Common myeloid progenitor, CD34-positive (primary cell): ENCODE measurements at places on chromosomes 11 and 22.

GRCh38 chr11:88619656-88620385, 282.3 kb upstream of the CTSC start:
- H3K27ac ChIP-seq = no peak overlapping the region
- DNase-seq = no peak
- H3K4me3 ChIP-seq = no peak overlapping the region
- H3K27me3 ChIP-seq = peaks cover 3% of the 10 kb centered on the region
- no peaks in the 10 kb centered on the region for H3K36me3 ChIP-seq

GRCh38 chr22:47565607-47566006, 803.2 kb downstream of the TBC1D22A start:
- no peaks in the 10 kb centered on the region for H3K36me3 ChIP-seq
- no peaks in the 10 kb centered on the region for H3K4me1 ChIP-seq
- H3K27ac ChIP-seq = no peak overlapping the region
- no peaks in the 10 kb centered on the region for H3K27me3 ChIP-seq
- no peak for DNase-seq

DNA sequence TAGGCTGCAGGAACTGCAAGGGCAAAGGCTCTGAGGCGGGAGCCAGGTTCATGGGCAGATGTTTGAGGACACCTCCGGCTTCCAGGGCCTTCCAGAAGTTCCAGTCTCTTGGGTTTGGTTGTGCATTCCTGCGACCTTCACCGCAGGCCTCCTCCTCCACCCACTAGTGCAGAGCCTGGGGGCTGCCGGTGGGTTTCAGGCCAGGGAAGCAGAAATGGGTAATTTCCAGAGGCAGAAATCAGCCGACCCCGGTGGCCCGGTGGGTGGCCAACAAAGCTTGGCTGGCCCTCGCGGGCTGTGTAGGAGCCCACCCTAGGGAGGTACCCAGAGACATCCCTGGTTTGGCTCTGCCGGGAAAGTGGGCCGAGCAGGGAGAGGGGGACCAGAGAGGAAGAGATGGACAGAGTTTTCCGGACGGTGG, 417 bp upstream of the PHETA2 start:
- peaks cover 5% of the 10 kb centered on the region for H3K4me1 ChIP-seq
- DNase-seq = no peak
- H3K27me3 ChIP-seq = no peaks in the 10 kb centered on the region
- H3K4me3 ChIP-seq = no peak overlapping the region

DNA sequence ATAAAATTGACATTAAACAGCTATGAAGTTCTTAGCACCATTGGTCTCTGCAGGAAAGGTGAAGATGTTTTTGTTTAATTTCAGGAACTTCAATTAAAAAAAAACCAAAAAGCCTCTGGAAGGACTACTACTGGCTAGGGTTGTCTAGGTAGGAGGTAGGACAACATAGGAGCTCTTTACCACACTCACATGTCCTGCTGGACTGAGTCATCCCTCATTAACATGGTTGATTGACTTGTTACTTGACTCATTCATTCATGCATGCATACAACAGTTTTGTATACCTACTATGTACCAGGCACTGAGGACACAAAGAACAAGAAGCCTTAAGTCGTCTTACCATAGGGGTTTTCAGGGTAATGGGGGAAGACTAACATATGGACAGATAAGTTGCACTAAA, 216.9 kb upstream of the ARHGAP20 start:
- no peaks in the 10 kb centered on the region for H3K27me3 ChIP-seq
- no peak overlapping the region for H3K4me3 ChIP-seq
- no peak for DNase-seq
- no peak overlapping the region for H3K27ac ChIP-seq

DNA sequence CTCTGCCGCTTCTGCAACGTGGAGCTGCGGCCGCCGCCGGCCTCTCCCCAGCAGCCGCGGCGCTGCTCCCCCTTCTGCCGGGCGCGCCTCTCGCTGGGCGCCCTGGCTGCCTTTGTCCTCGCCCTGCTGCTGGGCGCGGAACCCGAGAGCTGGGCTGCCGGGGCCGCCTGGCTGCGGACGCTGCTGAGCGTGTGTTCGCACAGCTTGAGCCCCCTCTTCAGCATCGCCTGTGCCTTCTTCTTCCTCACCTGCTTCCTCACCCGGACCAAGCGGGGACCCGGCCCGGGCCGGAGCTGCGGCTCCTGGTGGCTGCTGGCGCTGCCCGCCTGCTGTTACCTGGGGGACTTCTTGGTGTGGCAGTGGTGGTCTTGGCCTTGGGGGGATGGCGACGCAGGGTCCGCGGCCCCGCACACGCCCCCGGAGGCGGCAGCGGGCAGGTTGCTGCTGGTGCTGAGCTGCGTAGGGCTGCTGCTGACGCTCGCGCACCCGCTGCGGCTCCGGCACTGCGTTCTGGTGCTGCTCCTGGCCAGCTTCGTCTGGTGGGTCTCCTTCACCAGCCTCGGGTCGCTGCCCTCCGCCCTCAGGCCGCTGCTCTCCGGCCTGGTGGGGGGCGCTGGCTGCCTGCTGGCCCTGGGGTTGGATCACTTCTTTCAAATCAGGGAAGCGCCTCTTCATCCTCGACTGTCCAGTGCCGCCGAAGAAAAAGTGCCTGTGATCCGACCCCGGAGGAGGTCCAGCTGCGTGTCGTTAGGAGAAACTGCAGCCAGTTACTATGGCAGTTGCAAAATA, 816 bp downstream of the PDE3B start:
- H3K27me3 ChIP-seq = peaks cover 75% of the 10 kb centered on the region
- H3K36me3 ChIP-seq = no peaks in the 10 kb centered on the region
- peaks cover 16% of the 10 kb centered on the region for H3K4me1 ChIP-seq
- DNase-seq = peak; percentile 69
- peak overlapping the region; percentile 64 for H3K4me3 ChIP-seq

GRCh38 chr11:128509621-128510389, 77.6 kb downstream of the ETS1 start:
- H3K4me3 ChIP-seq = no peak overlapping the region
- H3K27me3 ChIP-seq = no peaks in the 10 kb centered on the region
- no peaks in the 10 kb centered on the region for H3K36me3 ChIP-seq

- no peak for DNase-seq
- H3K27me3 ChIP-seq = no peaks in the 10 kb centered on the region
- H3K4me1 ChIP-seq = peaks cover 44% of the 10 kb centered on the region
- no peak overlapping the region for H3K27ac ChIP-seq
- H3K4me3 ChIP-seq = no peak overlapping the region
Measured at GRCh38 chr22:21623648-21623970, 6.2 kb downstream of the YDJC start.

- no peaks in the 10 kb centered on the region for H3K36me3 ChIP-seq
- no peak overlapping the region for H3K27ac ChIP-seq
- no peak for DNase-seq
- no peak overlapping the region for H3K4me3 ChIP-seq
Measured at GRCh38 chr22:48069256-48069655, 1306.8 kb downstream of the TBC1D22A start.

DNA sequence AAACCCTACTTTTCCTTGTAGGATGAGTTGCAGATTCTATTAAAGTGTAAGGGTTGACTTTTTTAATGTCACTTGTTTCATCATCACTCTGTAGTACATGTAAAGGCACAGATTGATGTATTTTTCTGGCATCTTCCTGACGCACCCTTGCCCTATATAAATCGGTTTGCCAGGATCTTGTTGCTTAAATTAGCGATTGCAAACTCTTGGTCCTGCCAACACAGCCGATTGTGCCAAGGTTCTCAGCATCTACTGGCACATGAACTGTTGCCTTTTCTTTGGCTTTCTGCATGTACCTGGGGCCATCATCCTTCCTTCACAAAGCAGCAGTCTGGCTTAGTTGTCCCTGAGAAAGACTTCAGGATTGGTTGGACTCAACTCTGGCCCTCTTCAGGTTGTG, 7.5 kb upstream of the LIN7C start:
- H3K27me3 ChIP-seq = no peaks in the 10 kb centered on the region
- no peaks in the 10 kb centered on the region for H3K4me1 ChIP-seq
- H3K27ac ChIP-seq = no peak overlapping the region
- DNase-seq = no peak
- H3K36me3 ChIP-seq = no peaks in the 10 kb centered on the region

DNA sequence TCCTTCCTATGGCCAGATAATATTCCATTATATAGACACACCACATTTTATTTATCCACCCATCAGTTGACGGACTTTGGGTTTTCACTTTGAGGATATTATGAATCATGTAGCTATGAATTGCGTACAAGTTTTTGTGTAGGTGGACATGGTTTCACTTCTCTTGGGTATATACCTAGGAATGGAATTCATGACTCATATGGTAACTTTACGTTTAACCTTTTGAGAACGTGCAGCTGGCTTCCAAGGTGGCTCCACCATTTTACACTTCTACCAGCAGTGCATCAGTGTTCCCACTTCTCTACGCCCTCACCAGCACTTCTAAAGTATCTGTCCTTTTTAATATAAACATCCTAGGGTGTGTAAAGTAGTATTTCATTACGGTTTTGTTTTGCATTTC, 112.0 kb downstream of the PLEKHA7 start:
- no peak for DNase-seq
- peaks cover 17% of the 10 kb centered on the region for H3K4me1 ChIP-seq
- no peak overlapping the region for H3K27ac ChIP-seq
- no peak overlapping the region for H3K4me3 ChIP-seq
- H3K27me3 ChIP-seq = no peaks in the 10 kb centered on the region

- H3K36me3 ChIP-seq = no peaks in the 10 kb centered on the region
- H3K4me3 ChIP-seq = no peak overlapping the region
- DNase-seq = peak; percentile 19
- H3K27me3 ChIP-seq = no peaks in the 10 kb centered on the region
Measured at GRCh38 chr11:70556884-70557741, 158.8 kb downstream of the CTTN start.

DNA sequence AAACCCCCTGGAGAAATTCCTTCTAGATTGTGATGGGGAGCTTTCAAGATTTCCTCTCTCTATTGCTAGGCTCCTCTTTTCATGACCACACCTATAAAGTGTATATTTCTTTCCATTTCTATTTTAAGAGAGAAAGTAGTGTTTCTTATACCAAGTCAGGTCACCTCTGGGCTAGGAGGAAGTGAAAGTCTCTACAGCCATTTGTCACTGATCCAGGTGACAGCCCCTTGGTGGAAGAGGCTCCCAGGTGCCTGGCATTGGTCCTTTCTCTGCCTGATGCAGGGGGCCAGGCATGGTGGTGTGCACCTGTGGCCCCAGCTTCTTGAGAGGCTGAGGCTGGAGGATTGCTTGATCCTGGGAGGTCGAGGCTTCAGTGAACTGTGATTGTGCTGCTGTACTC, 64.7 kb downstream of the DHCR7 start:
- no peak overlapping the region for H3K4me3 ChIP-seq
- no peak for DNase-seq
- no peak overlapping the region for H3K27ac ChIP-seq
- no peaks in the 10 kb centered on the region for H3K36me3 ChIP-seq
- H3K27me3 ChIP-seq = no peaks in the 10 kb centered on the region

DNA sequence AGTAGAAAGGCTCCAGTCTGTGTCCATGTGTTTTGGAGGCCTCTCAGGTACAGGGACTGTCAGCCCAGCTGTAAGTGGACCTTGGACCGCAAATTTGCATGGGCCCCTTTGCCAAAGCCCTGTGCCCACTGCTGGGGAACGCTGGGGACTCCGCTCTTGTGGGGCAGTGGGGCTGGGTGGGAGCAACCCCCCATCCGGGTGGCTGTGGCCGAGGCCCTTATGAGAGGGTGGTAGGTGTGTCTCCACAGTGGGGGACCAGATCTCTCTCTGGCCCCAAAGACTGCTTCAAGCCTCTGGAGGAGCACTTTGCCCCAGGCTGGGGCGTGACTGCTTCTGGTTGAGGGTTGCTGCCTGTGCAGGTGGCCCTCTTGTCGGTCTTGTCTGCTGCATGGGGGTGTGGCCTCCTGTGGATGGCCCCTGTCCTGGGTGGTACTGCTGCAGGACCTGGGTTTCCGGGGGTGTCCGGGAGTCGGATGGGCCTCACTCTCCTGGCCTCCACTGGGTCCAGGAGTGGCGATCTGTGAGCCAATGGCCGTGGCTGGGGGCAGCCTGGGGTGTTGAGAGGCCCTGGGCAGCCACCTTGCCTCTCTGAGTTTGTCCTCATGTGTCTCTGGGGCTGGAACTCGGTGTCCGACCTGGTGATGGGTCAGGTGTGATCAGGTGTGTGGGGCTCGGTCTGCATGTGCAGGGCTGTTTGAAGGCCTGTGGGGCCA, 15.9 kb downstream of the KCNQ1 start:
- DNase-seq = no peak
- H3K4me1 ChIP-seq = no peaks in the 10 kb centered on the region
- no peaks in the 10 kb centered on the region for H3K36me3 ChIP-seq
- no peak overlapping the region for H3K4me3 ChIP-seq
- no peak overlapping the region for H3K27ac ChIP-seq

DNA sequence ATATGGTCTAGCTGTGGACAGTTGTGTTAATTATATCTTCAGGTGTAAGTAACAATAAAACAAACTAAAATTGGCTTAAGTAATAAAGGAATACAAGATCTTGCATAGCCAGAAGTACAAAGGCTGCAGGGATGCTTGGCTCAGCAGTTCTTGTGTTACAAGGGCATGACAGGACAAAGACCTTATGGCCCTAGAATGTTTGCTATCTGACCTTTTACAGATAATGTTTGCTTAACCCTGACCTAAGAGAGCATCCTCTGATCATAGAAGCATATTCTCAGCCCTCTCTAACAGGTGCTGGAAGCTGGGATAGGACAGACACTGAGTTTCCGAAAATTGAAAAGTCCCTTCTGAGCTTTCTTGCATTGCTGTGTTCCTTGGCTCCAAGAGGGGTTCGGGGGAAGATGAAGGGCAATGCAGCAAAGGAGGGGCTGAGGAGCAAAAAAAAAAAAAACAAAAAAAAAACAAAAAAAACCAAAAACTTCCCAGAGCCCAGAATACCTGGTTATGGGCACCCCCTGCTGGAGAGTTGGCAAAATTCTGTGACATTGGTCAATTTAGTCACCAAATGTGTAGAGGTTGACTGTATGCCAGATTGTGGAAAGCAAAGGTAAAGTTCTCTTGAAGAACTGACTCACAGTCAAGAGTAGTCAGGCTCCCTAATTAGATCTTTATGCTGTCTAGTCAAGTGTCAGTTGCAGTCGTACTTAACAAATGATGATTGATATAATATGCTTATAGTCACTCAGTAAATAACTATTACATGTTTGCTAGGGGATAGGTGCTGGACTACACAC, 10.4 kb upstream of the HIKESHI start:
- H3K27me3 ChIP-seq = no peaks in the 10 kb centered on the region
- peak; percentile 81 for DNase-seq
- H3K36me3 ChIP-seq = no peaks in the 10 kb centered on the region
- no peak overlapping the region for H3K4me3 ChIP-seq
- H3K4me1 ChIP-seq = peaks cover 1% of the 10 kb centered on the region

DNA sequence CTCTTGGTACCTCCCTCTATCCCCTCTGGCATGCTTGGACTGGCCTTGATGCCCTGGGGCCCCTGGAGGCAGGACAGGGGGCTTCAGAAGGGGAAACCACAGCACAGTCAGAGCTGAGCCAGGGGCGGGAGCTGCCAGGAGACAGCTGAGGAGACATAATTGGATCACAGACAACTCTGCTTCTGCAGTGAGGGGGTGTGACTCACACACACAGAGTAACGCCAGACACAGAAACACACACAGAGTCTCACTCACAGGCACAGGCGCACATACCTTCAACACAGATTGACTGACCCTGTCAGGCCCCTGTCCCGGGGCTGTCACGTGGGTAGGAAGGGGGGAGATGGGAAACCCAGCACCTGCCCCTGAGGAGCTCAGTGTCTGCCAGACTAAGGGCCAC, 20.6 kb downstream of the STARD10 start:
- H3K4me1 ChIP-seq = peaks cover 32% of the 10 kb centered on the region
- no peaks in the 10 kb centered on the region for H3K36me3 ChIP-seq
- H3K27me3 ChIP-seq = no peaks in the 10 kb centered on the region
- no peak overlapping the region for H3K4me3 ChIP-seq
